NCI-H510A treated with DMSO at 0.1 percent for 48 hours (cell line): ENCODE measurements at places on chromosomes 12 and 14.

- no peak for DNase-seq
These were observed 680.3 kb downstream of the MED13L start for GRCh38 chr12:115597157-115597712.

DNA sequence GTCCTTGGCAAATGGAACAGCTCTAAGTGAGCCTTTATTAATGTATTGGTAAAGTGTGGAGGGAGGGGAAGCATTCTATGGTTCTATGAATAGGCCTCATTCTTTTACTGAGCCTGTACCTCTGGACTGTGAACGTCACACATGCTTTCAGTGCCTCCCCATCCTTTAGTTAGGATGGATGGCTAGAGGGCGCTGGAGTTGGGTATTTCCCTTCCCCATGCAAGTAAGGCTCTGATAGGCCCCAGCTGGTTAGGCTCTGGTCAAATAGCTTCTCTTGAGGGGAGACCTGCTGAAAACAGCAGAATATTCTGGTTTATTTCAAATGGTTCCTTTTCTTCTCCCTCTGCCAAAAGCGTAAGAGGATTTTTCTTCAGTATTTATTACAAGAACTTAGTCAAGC, 860.9 kb upstream of the MDGA2 start:
- no peak for DNase-seq

DNA sequence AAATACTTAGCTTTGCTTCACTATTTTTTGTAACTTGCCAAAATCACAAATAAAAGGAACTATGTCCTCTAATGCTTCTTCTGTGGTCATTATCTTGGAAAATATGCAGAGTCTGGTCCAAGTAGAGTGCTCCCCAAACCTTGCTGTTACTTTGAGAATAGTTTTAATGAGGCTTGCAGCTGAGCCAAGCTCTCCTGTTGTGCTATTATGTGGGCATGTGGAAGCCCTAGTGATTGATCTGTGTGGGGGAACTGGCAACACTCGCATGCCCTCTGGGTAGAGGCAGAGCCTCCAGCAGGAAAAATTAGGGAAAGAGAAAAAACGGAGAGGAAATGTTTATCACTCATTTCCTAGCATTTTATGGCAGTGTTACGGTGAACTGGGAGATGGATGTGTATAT, 473.1 kb downstream of the EGLN3 start:
- no peak for DNase-seq

GRCh38 chr12:53759261-53759660, 7.5 kb upstream of the CISTR start:
- no peak for DNase-seq

DNA sequence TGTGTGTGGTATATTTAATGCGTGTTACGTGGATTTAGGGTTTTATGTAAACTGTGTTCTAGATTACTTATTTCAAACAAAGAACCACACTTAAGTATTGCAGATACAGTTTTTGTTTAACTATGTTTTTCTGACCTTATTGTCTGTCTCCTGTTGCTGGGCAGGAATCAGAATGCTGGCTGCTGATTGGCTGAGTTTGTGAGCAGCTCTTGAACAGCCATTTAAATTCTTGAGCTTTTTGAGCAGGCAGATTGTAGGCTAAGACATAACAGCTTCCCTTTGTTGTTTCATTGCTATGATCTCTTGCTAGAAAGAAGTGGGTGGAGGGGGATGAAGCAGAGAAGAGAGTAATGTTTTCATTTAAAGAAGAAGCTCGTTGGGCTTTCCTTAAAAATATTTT, 52.2 kb downstream of the ATF7IP start:
- no peak for DNase-seq
